ENCODE measurements at places on chromosomes 11 and 22. TPM values are rescaled to one million over a fixed set of nuclear protein-coding genes. Genes with fewer than 3 reads are reported as not detected.

PIH1D2 gene
- polyA plus RNA-seq, result 1.6 TPM

ZNRF3 gene
- polyA plus RNA-seq, result 8.2 TPM

SMIM38 gene
- polyA plus RNA-seq, result 0.30 TPM

PTPRCAP gene
- 6.8 TPM for polyA plus RNA-seq

PAMR1 gene
- polyA plus RNA-seq, result 8.3 TPM

GRCh38 chr11:1042626-1043562, 6.4 kb upstream of the MUC6 start:
- H3K27me3 ChIP-seq, result peaks cover 6% of the 10 kb centered on the region
- H3K36me3 ChIP-seq, result no peaks in the 10 kb centered on the region
- H3K4me3 ChIP-seq, result no peak overlapping the region
- no peak overlapping the region for H3K27ac ChIP-seq
- H3K4me1 ChIP-seq, result peaks cover 15% of the 10 kb centered on the region

DNA sequence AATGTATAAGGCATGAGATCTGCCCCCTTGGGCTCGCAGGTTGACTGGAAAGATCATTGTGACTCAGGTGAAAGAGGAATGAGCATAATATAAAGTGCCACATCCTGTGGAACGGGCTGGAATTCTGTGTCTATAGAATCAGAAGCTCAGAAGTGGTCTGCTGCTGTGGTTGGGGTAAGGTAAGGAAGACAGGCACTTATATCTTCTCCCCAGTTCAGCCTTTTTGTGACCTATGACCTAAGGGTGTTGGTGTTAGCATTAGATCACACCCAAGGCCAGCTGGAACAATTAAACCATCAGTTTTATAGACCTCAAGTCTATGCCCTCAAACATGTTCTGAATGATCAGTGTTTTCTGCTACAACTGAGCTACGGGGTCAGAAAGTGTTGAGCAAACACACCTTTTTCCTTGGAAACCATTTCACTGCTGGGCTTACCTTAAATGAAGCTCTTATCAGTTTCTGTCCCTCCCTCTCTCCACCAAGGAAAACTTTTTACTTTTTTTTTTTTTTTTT, 15.7 kb upstream of the POU2AF3 start:
- peaks cover 32% of the 10 kb centered on the region for H3K4me1 ChIP-seq
- H3K27me3 ChIP-seq, result no peaks in the 10 kb centered on the region
- DNase-seq, result no peak
- no peak overlapping the region for H3K4me3 ChIP-seq
- H3K27ac ChIP-seq, result peak overlapping the region; percentile 18

DNA sequence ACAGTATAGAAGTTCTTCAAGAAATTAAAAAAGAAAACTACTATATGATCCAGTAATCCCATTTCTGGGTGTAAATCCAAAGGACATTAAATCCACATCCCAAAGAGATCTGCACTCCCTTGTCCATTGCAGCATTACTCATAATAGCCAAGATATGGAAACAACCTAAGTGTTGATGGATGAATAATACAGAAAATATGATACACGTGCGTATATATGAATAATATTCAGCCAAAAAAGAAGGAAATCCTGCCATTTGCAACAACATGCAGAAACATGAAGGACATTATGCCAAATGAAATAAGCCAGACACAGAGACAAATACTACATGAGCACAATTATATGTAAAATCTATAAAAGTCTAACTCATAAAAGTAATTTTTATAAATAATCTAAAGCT, 306.3 kb upstream of the ANO3 start:
- H3K4me3 ChIP-seq, result no peak overlapping the region
- no peak for DNase-seq
- H3K36me3 ChIP-seq, result no peaks in the 10 kb centered on the region
- H3K27me3 ChIP-seq, result no peaks in the 10 kb centered on the region

DNA sequence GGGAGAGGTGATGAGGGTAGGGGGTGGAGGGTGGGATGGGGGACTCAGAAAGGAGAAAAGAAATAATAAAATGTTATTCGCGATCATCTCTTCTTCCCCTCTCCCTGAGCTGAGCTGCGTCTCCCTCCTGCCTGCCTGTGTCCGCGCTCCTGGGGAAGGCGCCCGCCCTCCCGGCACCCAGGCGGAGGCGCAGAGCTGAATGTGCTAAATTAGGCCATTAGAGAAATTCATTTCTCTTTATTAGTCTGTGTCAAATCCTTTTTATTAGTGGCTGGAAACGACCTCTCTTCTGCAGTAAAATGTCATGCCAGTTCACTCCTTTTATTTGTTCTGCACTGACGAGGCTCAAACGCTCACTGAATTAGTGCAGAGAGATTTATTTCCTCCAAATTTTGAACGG, 116.1 kb downstream of the FEZ1 start:
- no peak overlapping the region for H3K4me3 ChIP-seq
- no peak overlapping the region for H3K27ac ChIP-seq
- no peaks in the 10 kb centered on the region for H3K4me1 ChIP-seq

DNA sequence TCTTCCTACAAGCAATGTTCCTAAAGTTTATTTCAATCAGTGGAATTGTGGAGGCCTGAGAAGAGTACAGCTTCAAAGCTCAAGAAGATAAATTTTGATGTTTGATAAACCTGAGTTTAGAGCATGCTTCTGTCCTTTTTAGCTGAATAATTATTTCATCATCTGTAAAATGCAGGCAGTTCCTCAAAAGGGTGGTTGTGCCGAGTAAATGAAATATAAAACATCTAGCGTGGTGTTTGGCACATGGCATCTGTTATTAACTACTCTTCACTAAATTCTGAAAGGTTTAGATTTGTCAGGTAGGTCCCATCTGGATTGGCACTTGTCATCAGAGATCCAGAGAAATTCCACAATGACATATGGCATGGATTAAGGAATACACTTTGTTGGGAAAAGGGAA, 155.1 kb downstream of the DDX10 start:
- no peak for DNase-seq
- H3K4me3 ChIP-seq, result no peak overlapping the region
- no peak overlapping the region for H3K27ac ChIP-seq
- H3K4me1 ChIP-seq, result no peaks in the 10 kb centered on the region

DNA sequence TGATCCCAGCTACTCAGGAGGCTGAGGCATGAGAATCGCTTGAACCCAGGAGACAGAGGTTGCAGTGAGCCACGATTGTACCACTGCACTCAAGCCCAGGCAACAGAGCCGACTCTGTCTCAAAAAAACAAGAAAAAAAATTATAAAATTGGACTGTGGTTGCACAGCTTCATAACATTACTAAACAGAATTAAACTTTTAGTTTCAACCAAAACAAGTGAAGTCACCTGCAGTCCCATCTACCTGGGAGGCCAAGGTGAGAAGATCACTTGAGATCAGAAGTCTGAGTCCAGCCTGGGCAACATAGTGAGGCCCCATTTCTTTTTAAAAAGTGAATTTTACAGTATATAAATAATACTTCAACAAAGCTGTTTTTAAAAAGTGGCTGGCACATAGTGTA, 47.8 kb upstream of the CD5 start:
- no peak for DNase-seq
- no peaks in the 10 kb centered on the region for H3K36me3 ChIP-seq
- no peaks in the 10 kb centered on the region for H3K27me3 ChIP-seq
- H3K4me1 ChIP-seq, result no peaks in the 10 kb centered on the region

DNA sequence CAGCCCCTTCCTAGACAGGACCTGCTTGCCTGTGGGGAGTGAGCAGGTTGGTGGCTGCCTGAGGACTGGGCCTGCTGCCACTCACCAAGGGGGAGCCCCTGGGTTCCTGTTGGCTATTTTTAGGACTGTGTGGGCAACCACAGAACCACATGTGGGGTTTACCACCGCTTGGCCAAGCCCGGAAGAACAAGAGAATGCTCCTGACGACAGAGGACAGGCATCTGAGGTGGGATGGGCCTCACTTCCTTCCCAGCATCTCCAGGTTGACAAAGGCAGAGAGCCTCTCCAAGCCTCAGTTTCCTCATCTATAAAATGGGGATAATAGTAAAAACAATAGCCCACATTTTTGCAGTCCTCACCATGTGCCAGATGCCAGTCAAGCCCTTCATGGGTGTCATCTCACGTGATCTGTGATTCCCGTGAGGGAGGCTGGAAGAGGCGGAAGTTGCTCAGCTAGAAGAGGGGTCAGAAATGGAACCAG, 43.6 kb downstream of the LRRC32 start:
- no peaks in the 10 kb centered on the region for H3K27me3 ChIP-seq
- no peaks in the 10 kb centered on the region for H3K36me3 ChIP-seq
- DNase-seq, result no peak
- peaks cover 5% of the 10 kb centered on the region for H3K4me1 ChIP-seq

DNA sequence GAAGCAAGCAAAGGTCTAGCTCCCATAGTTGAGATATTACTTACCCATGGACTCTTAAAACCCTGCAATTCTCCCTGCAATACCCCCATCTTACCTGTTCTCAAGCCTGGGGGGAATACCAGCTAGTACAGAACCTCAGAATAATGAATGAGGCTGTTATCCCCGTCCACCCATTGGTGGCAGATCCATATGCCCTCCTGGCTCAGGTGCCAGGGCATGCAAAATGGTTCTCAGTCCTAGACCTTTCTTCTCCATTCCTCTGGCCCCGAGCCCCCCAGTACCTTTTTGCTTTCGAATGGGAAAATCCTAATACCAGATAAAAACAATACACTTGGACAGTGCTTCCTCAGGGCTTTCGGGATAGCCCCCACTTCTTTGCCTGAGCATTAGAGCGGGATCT, 86.4 kb downstream of the PIWIL4 start:
- no peak for DNase-seq
- no peaks in the 10 kb centered on the region for H3K36me3 ChIP-seq
- H3K27ac ChIP-seq, result no peak overlapping the region

GRCh38 chr11:35151683-35152280, 12.8 kb downstream of the CD44 start:
- no peaks in the 10 kb centered on the region for H3K36me3 ChIP-seq
- H3K27me3 ChIP-seq, result peaks cover 7% of the 10 kb centered on the region
- no peak for DNase-seq
- no peak overlapping the region for H3K4me3 ChIP-seq

- H3K27ac ChIP-seq, result no peak overlapping the region
- H3K36me3 ChIP-seq, result no peaks in the 10 kb centered on the region
- no peaks in the 10 kb centered on the region for H3K27me3 ChIP-seq
- no peak overlapping the region for H3K4me3 ChIP-seq
Measured at GRCh38 chr11:115379528-115379927, 124.7 kb downstream of the CADM1 start.

Data from large intestine (tissue), 12 donors.